ENCODE measurements at places on chromosomes 4 and X.

- DNase-seq = no peak
Measured at GRCh38 chrX:2638279-2638678, 52.8 kb upstream of the CD99 start.

DNA sequence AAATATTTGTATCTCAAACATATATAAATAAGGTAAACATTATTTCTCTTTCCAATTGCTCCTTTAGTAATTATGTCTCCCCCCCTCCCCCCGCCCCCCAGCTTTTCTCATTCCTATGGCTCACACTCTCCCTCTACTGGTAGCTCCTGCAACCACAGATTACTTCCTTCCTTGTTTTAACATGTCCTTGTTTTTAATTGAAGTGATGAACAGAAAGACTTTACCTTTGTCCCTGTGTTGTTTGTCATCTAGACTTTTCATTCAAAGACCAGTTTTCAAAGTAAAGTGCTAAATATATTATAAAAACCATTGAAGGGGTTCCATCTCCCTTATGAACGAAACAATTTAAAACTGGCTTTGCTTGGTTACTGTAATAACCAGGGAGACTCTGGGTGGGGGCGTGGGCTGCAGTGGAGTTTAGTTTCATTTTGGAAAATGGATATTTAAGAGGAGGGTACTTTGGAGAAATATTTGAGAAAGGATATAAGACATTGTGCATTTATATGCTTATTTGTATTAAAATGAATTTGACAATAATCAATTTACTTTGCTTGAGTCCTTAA, 352.9 kb downstream of the RAPGEF2 start:
- no peak for DNase-seq

GRCh38 chrX:11929476-11929875, 171.4 kb downstream of the MSL3 start:
- no peak for DNase-seq

GRCh38 chr4:74612837-74613236, 167.9 kb downstream of the AREG start:
- no peak for DNase-seq

DNA sequence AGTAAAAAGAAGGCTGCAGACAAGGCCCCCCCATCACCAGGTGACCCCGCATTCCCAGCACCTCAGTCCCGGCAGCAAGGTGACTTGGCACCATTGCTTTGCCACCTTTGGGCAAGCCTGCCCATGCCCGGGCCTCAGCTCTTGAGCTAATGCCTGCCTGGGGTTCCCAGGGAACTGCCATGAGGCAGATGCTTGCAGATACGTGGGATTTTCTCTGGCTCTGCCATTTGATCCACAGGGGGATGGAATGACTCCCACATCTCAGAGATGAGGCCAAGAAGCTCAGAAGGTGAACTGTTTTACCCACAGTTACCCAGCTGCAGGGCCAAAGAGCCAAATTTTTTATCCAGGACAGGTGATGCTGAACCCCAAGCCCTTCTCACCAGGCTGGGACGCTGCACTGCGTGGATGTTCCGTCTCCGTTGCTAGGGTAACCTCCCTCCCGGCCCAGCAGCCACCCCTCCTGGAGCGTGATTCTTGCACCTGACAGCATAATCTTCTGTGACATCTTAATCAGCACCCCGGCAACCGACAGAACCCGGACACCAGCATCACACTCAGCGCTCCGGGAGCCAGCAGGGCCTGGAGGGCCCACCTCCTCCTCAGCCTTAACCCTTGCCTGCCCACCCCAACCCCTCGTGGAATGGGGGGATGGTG, 15.7 kb upstream of the MSX1 start:
- DNase-seq = no peak

GRCh38 chr4:94523033-94523580, 71.4 kb downstream of the PDLIM5 start:
- no peak for DNase-seq

- no peak for DNase-seq
Measured at GRCh38 chr4:25098964-25099891, 61.0 kb downstream of the SEPSECS start.

GRCh38 chr4:93029769-93030168, 726.0 kb downstream of the GRID2 start:
- no peak for DNase-seq

DNA sequence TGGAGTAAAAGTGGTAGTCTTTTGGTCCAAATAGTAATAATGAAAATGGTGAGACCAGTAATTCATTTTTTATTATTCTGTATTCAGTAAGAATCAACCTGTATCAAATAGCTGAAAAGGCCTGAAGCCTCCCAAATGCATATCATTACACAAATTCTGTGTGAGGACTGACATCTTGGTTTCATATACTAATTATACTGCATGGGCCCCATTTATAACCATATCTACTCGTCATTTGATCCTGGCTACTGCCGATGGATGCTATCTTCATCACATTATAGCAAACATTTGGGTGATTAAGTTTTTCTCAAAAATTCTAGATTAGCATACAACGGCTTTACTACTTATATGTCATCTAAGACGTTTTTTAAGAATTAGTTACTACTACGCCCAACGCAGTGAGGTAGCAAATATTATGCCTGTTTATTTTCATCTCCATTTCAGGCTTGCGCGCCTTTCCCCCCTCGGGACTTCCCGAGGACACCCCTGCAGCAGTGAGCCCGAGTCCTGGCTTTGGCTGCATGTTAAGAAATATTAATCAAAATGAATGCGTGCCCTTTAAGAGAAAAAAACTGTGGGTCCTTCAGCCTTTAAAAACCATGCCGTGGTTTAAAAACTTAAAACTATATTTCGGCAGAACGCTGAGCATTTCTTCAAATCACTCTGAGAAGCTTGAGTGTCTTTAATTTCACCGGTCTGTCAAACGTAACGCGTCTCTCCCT, 814 bp upstream of the MMAA start:
- no peak for DNase-seq

- no peak for DNase-seq
Measured at GRCh38 chr4:152697284-152698088, 17.7 kb upstream of the TMEM154 start.

GRCh38 chr4:25441519-25442117, 64.6 kb downstream of the ANAPC4 start:
- no peak for DNase-seq

DNA sequence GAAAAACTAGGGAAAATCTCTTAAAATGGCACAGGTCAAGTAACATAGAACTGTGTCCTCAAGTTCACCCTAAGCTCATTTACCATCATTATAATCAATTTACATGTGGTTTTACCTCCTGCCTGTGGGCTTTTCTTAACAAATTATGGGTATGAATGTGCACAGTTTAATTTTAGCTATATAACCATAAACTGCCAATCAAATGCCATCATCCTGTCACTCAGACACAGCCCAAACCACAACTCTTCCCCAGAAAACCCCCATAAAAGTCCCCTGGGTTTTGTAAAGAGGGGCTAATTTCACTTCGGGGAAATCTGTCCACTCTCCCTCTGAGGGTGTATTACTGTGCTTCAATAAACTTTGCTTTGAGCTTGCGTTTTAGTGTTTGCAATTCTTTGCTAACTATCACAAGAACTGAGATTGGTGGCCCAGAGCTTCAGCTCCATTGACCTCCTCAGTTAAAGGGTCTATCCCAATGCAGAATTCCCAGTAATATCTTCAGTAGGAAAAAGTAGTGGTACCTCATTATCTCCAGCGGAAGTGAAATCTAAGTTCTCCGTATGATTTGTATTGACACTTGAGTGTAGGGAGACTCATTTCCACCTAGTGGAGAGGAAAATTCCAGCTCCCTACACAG, 394.6 kb downstream of the SPOCK3 start:
- no peak for DNase-seq

DNA sequence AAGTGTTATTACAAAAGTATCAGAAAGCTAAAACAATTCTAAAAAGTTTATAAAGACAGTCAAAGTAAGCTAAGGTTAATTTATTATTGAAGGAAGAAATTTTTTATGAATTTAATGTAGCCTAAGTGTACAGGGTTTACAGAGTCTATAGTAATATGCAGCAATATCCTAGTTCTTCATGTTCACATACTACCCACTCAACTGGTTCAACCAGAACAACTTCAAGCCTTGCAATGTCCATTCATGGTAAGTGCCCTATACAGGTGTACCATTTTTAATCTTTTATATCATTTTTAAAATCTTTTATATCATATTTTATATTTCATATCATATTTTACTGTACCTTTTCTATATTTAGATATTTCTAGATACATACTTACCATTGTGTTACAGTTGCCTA, 34.3 kb downstream of the COL4A5 start:
- DNase-seq = no peak

GRCh38 chr4:99447079-99447478, 11.9 kb upstream of the ADH7 start:
- no peak for DNase-seq

DNA sequence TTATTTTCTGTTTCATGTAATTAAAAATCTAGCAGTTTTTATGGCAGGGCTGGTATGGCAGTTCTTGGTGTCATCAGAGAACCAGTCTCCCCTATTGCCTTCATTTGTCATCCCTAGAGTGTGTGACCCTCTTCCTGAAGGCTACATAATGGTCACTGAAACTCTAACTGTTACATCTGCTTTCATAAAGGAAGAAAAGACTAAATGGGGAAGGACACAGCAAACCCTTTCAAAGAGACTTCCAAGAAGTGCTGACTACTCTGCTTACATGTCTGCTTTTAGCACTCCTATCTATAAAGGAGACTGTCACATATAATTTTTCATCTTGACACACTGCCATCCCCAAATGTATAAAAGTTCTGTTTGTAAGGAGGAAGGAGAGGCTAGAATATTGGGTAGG, 105.9 kb upstream of the DIAPH2 start:
- DNase-seq = no peak

- DNase-seq = no peak
Measured at GRCh38 chr4:134132086-134132783, 69.4 kb downstream of the PABPC4L start.
